ENCODE measurements at places on chromosomes 1 and 21.
A peak's percentile ranks its signal among the peaks of the same experiment; 100 is the strongest.

- DNase-seq, result no peak
Measured at GRCh38 chr21:29313662-29314408, 15.1 kb downstream of the BACH1 start.

- peak; percentile 37 for DNase-seq
Measured at GRCh38 chr1:51237351-51238033, 1.4 kb downstream of the RNF11 start.

DNA sequence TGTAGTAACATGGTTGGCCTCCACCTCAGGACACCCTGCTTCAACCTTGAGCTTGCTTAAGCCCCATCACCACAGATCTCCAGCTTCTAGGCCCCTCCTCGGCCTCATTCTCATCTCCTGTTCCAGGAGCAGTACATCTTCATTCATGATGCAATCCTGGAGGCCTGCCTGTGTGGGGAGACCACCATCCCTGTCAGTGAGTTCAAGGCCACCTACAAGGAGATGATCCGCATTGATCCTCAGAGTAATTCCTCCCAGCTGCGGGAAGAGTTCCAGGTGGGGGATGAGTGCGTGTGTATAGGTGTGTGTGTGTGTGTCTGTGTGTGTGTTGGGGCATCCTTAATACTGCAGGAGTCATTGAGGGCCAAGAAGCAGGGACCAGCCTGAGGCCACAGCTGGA, 79.6 kb downstream of the PTPRU start:
- no peak for DNase-seq

DNA sequence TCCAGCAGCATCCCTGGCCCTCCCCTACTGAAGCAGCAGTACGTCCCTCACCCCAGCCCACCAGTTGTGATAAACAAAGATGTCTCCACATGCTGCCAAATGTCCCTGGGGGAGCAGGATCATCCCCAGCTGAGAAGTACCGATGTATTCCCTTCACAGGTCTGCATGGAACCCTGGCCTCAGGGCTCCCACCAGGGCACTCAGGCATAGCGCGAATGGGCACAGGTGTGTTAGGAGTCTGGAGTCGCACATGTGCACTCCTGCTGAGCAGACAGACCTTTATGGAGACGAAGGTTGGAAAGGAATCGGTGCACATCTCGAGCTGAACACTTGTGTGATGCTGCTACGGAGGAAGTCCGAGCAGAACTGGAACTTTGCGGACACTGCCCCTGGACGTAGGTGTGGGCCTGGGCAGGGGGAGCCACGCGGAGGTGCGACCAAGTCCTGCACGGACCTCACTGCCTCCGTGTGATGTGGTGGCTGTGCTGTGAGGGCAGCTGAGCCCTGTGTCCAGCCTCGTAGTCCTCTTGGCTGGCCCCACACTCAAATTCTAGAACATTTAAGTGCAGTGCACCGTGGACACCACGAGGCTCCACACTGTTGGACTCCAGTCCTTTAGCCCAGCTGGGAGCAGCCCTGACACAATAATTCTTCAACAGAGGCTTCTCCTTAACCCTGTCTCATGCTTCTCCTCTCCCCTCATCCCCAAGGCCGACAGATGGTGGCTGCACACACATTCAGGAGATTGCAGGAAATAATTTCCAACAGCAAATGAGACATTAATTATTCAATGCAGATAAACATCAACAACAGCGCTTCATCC, 43.4 kb downstream of the RSPH1 start:
- DNase-seq, result no peak

DNA sequence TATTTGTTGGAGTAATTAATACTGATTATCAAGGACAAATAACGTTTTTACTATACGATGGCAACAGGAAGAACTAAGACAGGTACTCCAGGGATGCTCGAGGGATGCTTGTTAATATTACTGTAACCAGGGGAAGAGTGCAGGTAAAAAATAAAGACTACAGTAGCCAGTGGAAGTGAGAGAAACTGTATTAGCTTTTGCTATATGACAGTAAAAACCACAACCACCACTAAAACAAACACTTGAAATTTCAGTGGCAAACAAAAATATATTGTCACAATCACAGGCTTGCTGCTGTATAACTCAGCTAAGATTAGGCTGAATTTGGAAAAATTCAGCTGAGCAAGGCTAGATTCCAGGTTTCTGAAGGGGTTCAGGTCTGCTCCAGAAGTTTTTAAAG, 812.6 kb upstream of the ADGRL4 start:
- no peak for DNase-seq

GRCh38 chr1:101394041-101394440, 157.2 kb downstream of the S1PR1 start:
- no peak for DNase-seq

- DNase-seq, result no peak
Measured at GRCh38 chr1:158249646-158250045, 4.6 kb upstream of the CD1A start.

DNA sequence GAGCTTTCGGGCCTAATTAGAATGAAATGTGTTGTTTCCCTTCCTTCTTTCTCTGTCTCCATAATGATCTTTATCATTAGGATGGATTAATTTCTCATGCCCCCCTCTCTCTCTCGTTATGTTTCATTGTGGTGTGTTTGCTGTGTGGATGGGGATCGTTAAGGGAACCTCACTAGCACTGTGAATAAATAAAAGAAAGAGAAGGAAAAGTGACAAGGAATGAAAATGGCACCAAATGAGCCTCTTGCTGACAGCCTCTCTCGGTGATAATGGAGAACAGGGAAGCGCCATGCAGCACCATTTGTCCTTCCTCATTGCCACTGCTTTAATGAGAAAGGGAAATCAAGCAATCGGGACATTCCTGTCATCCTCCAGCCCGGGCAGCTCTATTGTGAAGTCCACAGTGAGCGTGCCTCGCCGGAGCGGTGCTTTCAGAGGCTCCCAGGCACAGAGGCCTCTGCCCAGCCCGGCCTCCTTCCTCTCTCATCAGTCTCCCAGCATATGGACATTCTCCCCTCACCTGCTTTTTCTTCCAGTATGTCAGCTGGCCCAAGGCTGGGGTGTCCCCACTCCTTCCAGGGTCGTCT, 265.7 kb upstream of the TMEM51 start:
- no peak for DNase-seq

- no peak for DNase-seq
Measured at GRCh38 chr1:229832695-229833094, 206.6 kb downstream of the URB2 start.

DNA sequence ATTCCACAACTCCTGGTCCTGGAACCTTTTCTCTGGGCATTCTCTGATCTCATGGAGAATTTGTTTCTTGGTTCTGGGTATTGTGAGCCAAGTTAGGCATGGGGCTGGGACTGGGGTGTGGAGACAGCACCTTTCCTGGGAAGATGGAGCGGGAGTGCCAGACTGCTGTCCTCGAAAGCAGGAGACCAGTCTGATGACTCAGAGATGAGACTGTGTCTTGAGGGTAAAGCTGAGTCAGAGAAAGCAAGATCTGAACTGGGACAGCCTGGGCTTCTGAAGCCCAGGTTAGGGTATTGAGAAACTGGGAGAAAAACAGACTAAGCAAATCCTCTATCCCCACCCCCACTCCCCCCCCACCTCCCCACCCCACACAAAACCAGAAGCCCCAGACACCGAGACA, 2.2 kb upstream of the KANK4 start:
- DNase-seq, result no peak

DNA sequence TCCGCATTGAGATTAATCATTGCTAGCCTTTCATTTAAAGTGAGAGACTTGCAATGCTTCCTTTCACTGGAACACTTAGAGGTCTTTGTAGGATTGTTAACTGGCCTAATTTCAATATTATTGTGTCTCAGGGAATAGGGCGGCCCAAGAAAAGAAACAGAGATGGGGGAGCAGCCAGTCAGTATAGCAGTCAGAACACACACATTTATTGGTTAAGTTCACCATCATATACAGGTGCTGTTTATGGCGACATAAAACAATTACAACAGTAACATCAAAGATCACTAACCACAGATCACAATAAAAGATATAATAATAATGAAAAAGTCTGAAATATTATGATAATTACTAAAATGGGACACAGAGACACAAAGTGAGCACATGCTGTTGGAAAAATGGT, 29.4 kb downstream of the BARHL2 start:
- no peak for DNase-seq

- DNase-seq, result no peak
Measured at GRCh38 chr1:79188337-79188736, 181.8 kb upstream of the ADGRL4 start.

DNA sequence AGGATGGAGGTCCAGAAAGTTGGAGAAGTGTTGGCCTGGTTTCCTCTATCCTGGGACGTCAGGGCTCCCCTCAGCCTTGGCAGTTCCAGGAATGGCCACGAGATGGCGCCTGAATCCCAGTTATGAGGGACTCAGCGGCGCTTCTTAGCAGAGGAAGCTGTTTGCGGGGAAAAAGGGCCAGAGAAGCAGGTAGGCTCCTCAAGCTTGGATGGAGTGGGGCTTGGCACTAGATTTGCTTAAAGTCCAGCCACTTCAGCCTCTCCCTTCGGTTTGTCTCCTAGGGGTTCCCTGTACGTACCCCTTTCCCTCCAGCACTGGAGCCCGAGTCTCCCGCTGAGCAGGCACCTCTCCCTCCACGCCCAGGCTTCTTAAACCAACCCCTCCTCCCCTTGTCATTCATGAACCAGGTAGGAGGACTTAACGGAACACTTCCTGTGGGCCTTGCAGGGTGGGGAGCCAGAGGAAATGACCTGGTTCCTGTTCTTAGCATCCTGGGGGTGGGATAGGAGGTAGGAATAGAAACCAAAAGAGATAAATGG, 32.0 kb upstream of the TENT5B start:
- DNase-seq, result peak; percentile 78

DNA sequence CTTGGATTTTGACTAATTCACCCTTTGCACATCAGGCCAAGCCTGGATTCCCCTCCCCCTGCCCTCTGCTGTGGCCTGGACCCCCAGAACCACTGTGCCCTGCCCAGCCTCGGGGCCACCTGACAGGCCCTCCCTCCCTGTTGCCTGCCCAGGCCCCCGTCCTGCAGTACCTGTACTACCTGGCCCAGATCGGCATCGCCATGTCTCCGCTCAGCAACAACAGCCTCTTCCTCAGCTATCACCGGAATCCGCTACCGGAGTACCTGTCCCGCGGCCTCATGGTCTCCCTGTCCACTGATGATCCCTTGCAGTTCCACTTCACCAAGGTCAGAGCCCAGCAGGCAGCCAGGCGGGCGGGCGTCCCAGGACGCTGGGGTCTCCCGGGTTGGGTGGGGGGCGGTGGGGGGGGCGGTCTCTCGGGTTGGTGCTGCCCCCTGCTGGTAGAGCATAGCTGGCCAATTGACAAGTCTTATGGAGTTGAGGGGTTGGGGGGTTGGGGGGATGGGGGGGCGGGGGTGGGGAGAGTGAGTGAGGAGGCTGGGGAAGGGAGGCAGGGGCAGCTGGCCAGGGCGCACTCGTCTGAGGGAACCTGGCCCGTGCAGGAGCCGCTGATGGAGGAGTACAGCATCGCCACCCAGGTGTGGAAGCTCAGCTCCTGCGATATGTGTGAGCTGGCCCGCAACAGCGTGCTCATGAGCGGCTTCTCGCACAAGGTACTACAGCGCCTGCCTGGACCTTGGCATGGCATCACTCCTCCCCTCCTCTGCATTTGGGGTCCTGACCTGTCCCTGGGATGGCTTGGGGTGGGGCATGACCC, 10.7 kb downstream of the AMPD2 start:
- no peak for DNase-seq

DNA sequence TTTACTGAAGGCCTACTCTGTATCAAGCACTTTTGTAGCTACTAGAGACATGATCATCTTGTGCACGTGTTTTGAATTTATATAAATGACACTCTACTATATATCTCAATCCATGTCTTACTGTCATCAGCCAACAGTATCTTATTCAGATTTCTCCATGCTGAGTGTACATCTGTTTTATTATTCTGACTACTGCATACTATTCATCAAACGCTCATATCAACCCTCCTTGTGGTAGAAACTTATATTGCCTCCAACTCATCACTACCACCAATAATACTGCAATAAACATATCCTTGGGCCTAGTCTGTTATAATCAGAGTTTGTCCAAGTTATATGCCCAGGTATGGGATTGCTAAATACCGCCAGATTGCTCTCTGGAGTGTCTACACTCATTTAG, 81.6 kb upstream of the IRF2BP2 start:
- no peak for DNase-seq

- no peak for DNase-seq
Measured at GRCh38 chr1:238485057-238485911, 594.6 kb upstream of the ZP4 start.

GRCh38 chr1:44947063-44947773, 39.2 kb downstream of the EIF2B3 start:
- no peak for DNase-seq

GRCh38 chr1:206048582-206048981, 4.4 kb upstream of the RHEX start:
- DNase-seq, result no peak

- DNase-seq, result no peak
Measured at GRCh38 chr1:65830306-65830705, 37.6 kb downstream of the PDE4B start.

DNA sequence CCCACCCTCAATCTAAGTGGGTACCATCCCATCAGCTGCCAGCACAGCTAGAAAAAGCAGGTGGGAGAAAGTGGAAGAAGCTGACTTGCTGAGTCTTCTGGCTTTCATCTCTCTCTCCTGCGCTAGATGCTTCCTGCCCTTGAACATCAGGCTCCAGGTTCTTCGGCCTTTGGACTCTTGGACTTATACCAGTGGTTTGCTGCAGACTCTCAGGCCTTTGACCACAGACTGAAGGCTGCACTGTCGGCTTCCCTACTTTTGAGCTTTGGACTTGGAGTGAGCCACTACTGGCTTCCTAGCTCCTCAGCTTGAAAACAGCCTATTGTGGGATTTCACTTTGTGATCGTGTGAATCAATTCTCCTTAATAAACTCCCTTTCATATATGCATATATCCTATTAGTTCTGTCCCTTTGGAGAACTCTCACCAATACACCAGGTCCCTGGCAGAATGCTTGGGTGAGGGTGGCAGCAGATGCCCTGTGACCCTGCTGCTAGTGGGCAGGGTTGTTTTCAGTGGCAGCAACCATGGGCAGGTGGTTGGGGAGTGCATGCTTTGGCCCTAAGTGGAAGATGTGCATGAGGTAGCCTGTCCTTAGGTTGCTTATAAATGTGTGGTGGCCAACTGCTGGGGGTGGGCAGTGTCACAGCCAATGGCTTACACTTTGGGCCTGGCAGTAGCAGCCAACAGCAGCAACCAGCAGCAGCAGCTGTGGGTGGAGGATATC, 10.8 kb upstream of the ADAM30 start:
- DNase-seq, result no peak

DNA sequence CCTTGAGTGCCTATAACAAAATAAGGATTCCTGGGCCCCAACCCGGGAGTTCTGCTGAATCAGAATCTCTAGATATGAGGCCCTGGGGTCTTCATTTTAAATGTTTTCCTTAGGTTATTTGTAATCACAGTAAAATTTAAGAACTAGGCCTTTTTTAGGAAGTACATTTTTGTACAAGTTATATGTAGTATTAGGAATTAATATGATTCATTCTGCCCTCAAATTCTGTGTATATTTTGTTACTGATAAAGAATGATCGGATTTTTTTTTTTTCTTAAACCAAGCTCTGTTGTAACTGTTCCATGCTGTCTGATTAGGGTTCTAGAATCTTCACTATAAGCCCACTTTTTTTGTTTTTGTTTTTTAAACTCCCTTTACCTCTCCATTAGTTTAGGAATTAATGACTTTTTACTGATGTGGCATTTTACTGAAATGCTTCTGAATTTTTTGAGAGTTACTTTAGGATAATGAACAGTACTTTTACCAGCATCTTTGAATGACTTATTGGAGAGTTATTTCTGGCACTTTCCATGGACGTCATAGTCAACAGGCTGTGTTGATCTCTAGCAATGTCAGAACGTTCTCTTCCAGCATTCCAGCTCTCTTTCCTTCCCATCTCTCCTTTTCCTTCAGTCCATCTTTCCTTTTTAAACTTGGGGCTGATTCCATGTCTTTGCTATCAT, 48.3 kb downstream of the CLIC4 start:
- DNase-seq, result no peak
